Stimulated activated CD4-positive, alpha-beta T cell treated with anti-CD3 and anti-CD28 coated beads, TNF-alpha, amount 100 ng/mL, for 1 hour (primary cell): ENCODE measurements at places on chromosomes 5 and 9.

GRCh38 chr5:143337946-143338345 is 65.5 kb downstream of the NR3C1 start:
- DNase-seq: no peak

- no peak for DNase-seq
These were observed 22.6 kb upstream of the SLC6A19 start for GRCh38 chr5:1178529-1179382.

- DNase-seq: no peak
These were observed 37.7 kb downstream of the NR4A3 start for GRCh38 chr9:99859243-99859980.

GRCh38 chr5:176660860-176661641 is 13.8 kb downstream of the TSPAN17 start:
- peak; percentile 78 for DNase-seq

- DNase-seq: peak; percentile 20
These were observed 12.5 kb upstream of the SLC36A3 start for GRCh38 chr5:151315998-151316597.
